Activated T-helper 9 cell treated with anti-CD3 and anti-CD28 coated beads, Interleukin-2, amount 50 U/mL, for 16 hours (primary cell): ENCODE measurements at places on chromosomes 4 and X.

GRCh38 chr4:68074397-68074796, 55.3 kb downstream of the TMPRSS11F start:
- no peak for DNase-seq

DNA sequence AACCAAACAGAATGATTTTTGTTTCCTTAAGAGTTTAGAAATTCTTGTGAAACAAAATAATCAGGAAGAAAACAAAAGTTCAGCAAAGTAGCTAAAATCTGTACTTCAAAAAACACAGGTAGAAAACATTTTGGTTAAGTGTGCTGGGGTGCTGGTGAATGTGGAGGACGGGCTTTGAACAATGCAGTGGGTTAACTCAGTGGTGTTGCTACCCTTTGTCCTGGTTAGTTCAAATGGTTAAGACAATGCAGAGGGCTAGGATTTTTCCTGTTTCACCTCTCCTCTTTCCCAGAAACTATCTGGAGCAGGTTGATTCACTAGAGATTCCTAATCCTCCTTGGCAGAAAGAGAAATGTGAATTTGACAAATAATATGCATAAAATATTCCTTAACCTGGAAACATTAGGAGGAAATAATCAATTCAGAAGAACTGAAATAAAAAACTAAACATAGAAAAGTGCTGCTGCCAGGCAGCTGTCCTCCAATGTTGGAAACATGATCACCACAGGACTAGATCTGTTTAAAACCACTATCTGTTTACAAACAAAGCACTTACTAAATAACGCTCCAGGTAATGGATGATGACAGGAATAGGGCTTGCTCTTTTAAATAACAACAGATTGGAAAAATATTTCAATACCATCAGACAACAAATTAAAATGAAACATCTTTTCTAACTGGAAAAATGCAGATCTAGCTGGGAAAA, 148.9 kb downstream of the MAML3 start:
- DNase-seq = no peak

DNA sequence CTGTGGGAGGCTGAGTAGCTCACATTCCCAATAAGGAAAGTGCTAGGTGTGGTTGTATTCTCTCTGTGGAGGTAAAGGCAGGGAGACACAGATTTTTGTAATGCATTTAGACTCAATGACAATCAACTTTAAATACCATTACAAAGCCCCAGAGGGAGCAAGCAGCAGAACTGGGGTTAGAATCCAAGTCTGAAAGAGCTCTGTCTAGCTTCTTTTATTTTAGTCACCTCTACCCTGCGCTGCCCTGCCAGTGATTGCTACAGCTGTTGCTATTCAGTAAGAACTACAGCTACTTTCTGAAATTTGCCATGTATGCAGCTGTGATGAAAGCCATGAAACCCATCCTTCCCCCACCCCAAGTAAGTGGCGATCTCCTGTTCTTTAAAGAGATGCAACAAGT, 22.5 kb downstream of the SLC39A8 start:
- DNase-seq = no peak

GRCh38 chrX:151791961-151792360, 57.4 kb downstream of the CNGA2 start:
- no peak for DNase-seq

- no peak for DNase-seq
Observed at GRCh38 chr4:111221371-111221770, 598.5 kb upstream of the PITX2 start.

DNA sequence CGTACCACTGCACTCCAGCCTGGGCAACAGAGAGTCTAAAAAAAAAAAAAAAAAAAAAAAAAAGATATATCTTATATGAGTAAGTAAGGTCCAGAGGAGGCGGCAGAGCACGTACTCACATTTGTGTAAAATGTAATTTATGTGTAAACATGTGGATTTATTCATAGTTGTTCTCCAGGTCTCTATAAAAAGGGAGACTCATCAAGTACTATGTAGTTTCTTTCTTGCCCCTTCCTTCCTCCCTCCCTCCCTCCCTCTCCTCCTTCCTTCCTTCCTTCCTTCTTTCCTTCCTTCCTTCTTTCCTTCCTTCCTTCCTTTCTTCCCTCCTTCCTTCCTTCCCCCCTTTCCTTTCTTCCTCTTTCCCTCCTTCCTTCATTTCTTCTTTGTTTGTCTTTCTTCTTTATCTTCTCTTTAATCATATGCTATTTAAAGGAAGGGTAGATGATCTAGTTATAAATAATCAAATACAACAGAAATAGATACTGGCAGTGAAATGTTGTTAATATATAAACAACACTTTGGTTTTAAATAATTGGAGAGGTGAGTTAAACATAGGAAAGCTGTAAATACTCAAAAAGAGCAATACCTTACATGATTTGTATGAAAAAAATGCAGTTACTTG, 344.8 kb downstream of the ANK2 start:
- no peak for DNase-seq

GRCh38 chr4:169064296-169064695, 54.2 kb upstream of the CBR4 start:
- no peak for DNase-seq

DNA sequence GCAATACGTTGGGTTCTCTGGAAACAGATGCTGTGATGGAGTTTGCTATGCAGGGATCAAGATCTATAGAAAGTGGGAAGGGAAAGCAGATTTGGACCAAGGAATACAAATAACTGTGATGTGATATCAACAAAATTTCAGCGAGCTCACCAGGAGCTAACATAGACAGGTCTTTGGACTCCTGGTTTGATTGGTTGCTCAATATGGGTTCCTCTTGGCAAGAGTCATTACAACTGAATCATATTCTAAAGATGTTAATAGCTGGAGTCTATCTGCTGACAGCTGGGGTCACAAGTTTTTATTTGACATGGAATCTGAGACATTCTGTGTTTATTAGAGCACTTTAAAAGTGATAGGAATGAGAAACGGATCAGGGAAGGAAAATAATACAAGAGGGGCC, 637.6 kb upstream of the GNPDA2 start:
- DNase-seq = no peak

DNA sequence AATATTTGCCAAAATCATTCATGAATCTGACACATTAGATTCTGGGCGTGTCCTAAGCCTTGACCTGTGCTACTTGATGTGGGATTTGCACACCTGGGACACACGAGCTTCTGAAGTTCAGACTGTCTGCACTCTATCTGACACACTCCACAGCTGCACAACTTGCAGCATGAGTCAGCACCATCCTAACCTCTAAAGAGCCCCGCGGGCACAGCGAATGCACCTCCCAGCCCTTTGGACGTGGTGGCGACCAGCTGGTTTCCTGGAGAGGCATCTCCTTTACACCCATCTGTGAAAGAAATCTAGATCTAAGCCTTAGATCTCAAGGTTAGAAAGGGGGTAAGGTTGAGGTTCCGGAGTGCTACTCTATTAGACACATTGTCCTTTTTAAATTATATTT, 69.2 kb downstream of the SORBS2 start:
- DNase-seq = no peak
